ENCODE measurements at places on chromosomes 6 and 20.

- no peak for DNase-seq
Observed at GRCh38 chr6:80174900-80175572, 68.6 kb downstream of the BCKDHB start.

- no peak for DNase-seq
Observed at GRCh38 chr6:144075187-144075586, 20.2 kb downstream of the SF3B5 start.

DNA sequence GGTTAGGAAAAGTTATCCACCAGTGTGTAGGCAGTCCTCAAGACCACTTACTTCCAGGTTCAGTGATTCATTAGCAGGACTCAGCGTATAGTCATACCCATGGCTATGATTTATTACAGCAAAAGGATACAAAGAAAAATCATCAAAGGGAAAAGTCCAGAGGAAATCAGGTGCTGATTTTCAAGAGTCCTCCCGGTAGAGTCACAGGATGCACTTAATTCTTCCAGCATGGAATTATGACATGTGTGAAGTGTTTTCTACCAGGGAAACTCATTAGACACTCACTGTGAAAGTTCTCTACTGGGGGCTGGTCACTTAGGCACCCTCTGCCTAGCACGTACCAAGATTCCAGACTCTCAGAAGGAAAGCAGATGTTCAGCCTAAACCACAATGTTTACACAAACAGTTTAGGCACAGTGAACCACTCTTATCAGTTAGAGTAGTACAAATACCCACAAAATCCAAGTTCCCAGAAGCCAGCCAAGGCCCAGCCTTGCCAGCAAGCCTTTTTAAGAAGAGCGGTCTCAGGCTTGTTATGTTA is 10.2 kb downstream of the WFDC3 start:
- no peak for DNase-seq

GRCh38 chr6:10511477-10511876 is 9.7 kb upstream of the GCNT2 start:
- no peak for DNase-seq

DNA sequence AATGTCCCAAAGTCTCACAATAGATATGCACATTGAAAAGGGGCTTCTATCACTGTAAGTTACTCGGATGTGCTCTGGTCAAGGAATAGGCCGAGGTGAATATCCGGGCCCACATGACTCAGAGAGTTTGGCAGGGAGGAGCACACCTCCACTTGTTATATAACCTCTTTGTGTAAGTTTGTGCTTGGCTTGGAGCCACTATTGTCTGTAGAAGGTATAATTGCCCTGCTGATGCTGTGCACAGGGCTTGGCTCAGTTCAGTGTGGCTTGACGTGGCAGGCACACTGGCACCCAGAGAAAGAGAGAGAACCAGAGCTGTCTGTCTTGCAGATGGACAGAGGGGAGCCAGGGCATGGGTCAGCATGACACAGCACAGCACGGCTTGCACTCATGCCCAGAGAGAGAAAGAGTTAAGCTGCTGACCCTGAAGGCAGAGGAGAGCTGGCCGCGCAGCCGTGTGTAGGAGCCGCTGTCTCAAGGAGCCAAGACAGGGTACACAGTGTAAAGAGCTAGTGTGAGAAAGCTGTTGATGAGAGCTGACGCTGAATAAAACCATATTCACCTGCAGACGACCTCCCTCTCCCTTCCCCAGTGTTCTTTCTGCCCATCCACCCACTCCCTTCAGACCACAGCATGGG is 482.5 kb downstream of the C6orf118 start:
- no peak for DNase-seq

- DNase-seq: no peak
Observed at GRCh38 chr20:9329355-9330101, 184.9 kb upstream of the LAMP5 start.

GRCh38 chr6:143778926-143779325 is 64.2 kb upstream of the LTV1 start:
- no peak for DNase-seq

DNA sequence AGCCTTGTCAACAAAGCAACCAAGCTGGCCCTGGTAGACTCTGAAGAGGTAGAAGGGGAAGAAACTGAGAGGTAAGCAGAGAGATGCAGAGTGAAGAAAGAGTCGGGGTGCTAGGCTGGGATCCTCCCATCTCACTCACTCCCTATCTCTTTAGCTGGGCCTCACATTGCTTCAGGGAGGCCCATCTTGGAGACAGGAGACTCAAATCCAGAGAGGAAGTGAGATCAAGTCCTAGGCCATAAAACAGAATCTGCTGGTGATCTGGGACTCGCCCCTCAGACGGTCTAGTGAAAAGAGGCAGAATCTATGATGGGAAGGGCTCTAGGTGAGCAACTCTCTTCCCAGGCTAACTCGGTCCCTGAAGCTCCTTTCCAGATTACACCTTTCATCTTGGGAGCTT is 659 bp upstream of the GUCA1B start:
- no peak for DNase-seq

GRCh38 chr6:166296035-166296883 is 11.9 kb downstream of the PRR18 start:
- DNase-seq: no peak

- no peak for DNase-seq
Observed at GRCh38 chr20:37309936-37310590, 20.6 kb downstream of the MANBAL start.

DNA sequence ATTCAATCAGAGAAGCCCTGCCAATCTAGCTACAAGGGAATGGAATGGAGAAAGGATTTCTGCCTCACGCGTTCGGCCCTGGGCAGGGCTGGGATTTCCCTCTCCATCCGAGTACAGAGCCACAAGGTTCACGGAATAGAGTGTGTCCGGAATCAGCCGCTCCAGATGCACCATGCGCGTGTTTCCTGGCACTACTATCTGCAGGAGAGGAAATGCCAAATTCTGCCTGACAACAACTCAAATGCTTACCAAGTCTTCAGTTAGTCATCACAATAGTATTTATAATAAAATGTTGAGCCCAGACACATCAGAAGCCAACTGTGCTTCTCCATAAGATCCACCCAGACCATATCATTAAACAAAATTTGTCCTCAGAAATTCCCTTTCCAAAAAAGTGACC is 75.1 kb downstream of the COL12A1 start:
- no peak for DNase-seq

- DNase-seq: no peak
Observed at GRCh38 chr20:62505337-62506045, 29.7 kb upstream of the GATA5 start.

GRCh38 chr6:154394571-154394970 is 38.0 kb upstream of the IPCEF1 start:
- no peak for DNase-seq

DNA sequence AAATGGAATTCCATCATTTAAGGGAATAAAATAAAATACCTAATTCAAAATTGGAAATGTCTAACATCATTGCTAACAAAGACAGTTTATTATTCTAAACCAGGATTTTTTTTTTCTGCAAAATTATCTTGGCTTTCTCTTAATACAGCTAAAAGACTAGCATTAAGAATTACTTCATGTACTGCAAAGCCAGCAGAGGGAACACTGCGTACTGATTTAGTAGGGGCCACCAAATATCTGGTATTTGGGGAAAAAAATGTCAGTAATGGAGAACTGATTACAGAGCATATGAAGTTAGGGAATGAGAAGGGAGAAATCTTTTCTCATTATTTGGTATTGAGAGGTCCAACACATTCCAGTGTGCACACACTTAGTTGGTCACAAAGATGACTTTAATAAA is 3.2 kb upstream of the SOX4 start:
- DNase-seq: no peak

- DNase-seq: no peak
Observed at GRCh38 chr6:89436226-89436625, 3.3 kb downstream of the ANKRD6 start.

DNA sequence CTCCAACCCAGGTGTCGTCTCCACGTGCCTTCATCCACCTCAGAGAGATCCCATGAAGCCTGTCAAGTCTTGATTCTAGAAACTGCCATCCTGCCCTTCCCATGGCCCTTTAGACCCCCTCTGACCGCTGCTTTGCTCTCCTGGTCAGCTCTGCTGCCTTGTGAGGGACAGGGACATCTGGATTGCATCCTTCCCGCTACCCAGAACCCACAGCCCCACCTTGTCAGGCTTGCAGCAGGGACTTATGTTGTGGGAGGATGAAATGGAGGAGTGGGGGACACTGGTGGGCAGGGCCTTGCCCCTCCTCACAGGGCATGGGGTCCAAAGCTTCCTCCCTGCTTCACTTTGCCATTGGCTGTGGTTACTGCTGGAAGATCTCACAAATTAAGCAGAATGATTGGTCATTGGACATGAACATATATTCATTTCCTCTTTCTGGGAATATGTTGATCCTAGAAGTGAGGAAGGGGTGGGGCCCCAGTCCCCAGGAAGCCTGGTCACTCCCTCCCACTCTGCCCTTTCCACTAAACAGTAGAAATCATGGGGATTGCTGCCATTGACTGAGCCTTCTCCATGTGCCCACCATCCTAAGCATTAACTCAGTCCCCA is 4.5 kb downstream of the GLP1R start:
- no peak for DNase-seq

- no peak for DNase-seq
Observed at GRCh38 chr6:168367285-168367751, 47.7 kb upstream of the DACT2 start.

DNA sequence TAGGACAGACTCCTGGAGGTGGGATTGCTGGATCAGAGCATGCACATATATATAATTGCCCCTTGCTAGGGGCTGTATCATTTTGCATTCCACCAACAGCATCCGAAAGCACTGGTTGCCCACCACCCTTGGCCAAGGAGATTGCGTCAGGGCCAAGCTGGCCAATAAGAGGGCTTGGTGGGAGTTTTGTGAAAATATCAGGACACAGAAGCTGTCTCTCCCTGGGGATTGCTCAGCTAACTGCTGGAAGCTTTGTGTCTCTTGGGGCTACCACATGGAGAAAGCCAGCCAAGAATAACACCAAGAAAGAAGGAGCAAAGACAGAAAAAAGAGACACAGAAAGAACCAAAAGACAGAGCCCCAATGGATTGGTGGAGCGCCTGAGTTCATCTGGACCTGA is 90.6 kb upstream of the RALGAPA2 start:
- DNase-seq: no peak

DNA sequence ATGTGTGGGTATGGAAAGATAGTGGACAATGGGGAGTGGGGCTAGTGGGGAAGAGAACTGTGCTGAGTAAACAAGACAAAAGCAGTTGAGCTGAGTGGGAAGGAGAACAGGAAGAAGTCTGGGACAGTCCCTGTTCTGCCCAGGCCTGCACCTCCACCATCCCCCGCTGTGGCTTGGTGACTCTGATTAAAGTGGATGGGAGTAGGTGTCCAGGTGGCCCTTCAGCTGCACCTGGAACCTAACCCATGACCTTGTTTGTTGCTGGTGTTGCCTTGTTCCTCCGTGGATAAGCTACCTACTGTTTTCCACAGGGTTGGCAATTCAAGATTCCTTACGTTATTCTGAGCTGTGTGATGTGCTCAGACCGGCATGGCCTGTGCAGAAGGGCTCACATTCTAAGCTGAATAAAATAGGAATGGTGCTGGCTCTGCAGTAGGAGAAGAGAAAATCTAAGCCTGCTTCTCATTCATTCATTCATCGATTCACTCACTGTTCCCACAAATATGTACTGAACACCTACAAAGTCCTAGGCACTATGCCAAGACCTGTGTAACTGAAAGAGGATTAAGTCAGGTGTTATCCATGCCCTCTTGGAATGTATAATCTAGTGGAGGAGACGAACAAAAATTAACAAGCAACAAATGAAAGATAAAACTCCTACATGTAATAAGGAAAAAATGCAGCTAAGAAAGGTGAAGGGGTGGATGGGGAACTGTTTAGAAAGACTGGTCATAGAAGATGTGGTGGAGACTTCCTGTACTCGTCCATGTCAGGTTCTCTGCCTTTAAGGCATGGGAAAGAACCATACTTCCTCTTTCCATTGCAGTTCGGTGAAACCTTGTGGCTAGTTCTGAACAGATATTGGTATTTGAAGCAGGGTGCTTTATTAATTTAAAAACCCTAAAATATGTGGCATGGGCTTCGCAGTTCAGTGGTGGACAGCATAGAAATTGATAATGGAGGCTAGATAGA is 10.1 kb upstream of the CALHM6 start:
- DNase-seq: no peak

GRCh38 chr20:47568019-47568418 is 66.3 kb downstream of the NCOA3 start:
- DNase-seq: no peak

DNA sequence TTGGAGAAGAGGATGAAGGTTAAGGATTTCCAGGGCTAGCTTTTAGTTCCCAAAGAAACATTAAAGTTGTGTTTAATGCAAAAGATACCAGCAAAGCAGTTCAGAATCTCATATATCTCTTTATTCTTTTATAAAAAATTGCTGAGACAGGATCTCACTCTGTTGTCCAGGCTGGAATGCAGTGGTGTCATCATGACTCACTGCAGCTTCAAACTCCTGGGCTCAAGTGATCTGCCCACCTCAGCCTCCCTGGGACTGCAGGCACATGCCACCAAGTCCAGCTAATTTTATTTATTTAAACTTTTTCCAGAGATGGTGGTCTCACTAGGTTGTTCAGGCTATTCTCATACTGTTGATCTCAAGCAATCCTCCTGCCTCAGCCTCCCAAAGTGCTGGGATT is 41.1 kb upstream of the CAP2 start:
- no peak for DNase-seq

DNA sequence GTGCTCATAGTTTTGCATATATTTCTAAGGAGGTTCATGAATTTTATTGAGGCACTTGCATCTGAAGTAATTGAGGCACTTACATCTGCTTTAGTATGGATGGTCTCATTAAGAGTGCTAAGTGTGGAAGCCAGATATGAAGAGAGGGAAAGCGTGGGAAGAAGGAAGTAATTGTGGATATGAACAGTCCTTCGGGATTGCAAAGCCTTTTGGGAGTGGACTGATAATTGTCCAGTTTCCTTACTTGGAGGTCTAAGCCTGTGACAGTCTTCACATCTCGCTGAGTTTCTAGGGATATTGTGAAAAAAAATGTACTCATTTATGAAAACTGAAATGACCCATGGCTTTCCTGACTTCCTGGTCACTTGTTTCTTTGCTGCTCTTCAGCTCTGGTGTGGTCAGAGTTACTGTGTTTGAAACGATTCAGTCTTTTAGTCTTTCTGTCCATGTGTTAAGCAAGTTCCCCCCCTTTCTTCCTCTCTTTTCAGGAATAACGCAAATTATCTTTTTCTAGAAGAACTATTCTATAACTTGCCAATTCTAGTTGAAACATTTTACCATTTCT is 137.3 kb downstream of the ZFAND3 start:
- no peak for DNase-seq

- DNase-seq: no peak
Observed at GRCh38 chr20:5067877-5068645, 51.7 kb downstream of the PCNA start.

GRCh38 chr6:37168811-37169495 is 999 bp upstream of the PIM1 start:
- DNase-seq: no peak

DNA sequence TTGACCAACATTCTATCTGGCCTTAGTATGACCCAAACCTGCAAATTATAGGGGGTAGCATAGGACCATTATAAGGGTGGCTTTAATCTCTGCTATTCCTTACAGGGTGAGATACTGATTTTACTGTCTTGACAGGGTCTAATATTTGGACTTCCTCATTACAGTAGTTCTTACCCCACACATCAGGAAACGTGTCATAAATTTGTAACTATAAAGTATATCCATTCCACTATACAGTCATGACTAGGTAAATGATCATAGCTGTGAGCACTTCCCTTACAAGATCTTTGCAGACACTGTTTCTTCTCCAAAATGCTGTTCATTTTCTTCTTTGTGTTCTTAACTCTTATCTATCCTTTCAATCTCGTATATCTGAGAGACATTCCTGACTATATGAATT is 518.7 kb upstream of the RNF217 start:
- no peak for DNase-seq

GRCh38 chr6:44269921-44270525 is at the start of gene TMEM151B:
TSS of gene TMEM151B (plus strand) at chr6:44270450. CDS start at chr6:44270743, 293 bp downstream.
- DNase-seq: no peak

- DNase-seq: no peak
Observed at GRCh38 chr20:40583636-40584035, 105.4 kb downstream of the MAFB start.
